ENCODE measurements at places on chromosomes 11 and 22. TPM values are rescaled to one million over a fixed set of nuclear protein-coding genes. Genes with fewer than 3 reads are reported as not detected.

MRGPRE gene
- 0.78 TPM for total RNA-seq

PRR5L gene
- 25.5 TPM for total RNA-seq

OR56A1 gene
- total RNA-seq = not detected

OR10A2 gene
- total RNA-seq = not detected

CASP12 gene
- 0.22 TPM for total RNA-seq

KRTAP5-1 gene
- not detected for total RNA-seq

FREY1 gene
- total RNA-seq = 2.2 TPM

C11orf65 gene
- 1.5 TPM for total RNA-seq

GPHA2 gene
- total RNA-seq = not detected

OR51B4 gene
- not detected for total RNA-seq

HEPHL1 gene
- not detected for total RNA-seq

OR52A1 gene
- not detected for total RNA-seq

PAX6 gene
- total RNA-seq = 0.76 TPM

CYTH4 gene
- not detected for total RNA-seq

APOA1 gene
- not detected for total RNA-seq

AQP11 gene
- total RNA-seq = 0.78 TPM

BTG4 gene
- not detected for total RNA-seq

GRIA4 gene
- total RNA-seq = not detected

POTEH gene
- total RNA-seq = not detected

OR4D5 gene
- not detected for total RNA-seq

CRYAB gene
- total RNA-seq = 117 TPM

DRD4 gene
- not detected for total RNA-seq

RASD2 gene
- 0.22 TPM for total RNA-seq

GRM5 gene
- not detected for total RNA-seq

AGBL2 gene
- 0.78 TPM for total RNA-seq
